ENCODE measurements at places on chromosomes 12 and 14.

DNA sequence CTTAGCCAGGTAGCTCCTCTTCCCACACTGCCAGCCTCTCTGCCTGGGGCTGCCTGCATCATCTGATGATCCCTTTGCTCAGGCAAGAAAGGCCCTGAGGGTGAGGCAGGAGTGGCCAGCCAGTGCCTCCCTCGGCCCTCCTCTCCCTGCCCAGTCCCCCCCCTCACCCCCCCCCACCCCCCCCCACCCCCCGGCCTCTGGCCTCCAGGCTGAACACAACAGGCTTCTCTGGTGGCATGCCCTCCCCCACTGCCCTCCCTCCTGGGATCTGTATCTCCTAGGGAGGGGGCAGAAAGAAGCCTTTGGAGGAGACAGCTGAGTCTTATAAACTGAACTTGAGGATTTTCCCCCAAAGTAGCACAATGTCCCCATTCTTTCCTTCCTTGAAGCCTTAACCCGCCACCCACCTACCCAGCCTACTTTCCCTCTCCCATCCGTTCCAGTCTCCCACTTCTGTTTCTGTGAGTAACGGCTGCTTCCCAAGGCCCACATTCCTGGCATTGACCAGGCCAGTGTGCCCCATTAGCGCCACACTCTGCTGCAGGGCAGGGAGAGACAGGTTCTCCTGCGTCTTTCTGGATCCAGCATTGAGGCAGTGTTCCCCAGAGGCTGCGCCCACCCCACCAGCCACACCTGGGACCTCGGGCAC, 82.1 kb downstream of the B4GALNT3 start:
- no peak for DNase-seq

DNA sequence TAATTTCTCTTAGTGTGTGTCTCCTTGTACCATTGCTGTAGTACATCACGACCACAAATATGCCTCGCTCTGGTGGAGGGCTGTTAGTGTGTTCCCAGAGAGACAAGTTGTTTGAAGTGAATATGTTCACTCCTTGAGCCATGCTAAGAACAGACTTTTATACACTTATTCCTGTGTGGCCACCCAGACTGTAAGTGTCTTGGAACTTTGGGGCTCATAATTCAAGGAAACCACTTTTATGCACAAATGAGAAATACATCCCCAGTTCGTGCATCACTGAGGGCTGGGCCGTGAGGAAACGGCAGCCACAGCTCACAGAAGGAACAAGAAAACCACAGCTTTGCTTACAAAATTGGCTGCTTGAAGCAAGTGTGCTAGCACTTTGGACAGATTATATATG, 362.2 kb upstream of the DDHD1 start:
- no peak for DNase-seq

GRCh38 chr12:2183556-2184541, 131.1 kb downstream of the CACNA1C start:
- no peak for DNase-seq

GRCh38 chr12:30874455-30875321, 51.9 kb upstream of the TSPAN11 start:
- peak; percentile 97 for DNase-seq

GRCh38 chr12:65324551-65324950, 46.1 kb downstream of the MSRB3 start:
- DNase-seq: no peak

DNA sequence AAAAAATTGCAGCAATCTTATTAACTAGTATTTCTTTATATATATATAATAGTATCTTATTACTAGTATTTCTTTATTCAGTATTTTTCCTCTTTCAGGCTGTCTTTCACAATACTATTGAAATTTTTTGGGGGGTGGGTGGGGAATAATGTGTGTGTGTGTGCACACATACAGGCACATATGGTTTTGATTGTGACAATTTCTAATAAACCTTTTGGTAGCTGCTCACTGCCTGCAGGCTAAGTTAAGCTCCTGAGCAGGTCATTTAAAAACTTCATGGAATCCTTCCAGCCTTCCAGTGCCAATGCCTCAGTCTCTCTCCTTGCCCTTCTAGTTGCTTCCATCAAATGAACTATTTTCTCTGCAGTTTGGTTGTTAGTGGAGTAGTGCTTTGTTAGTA, 490.1 kb downstream of the PCNX1 start:
- DNase-seq: no peak

DNA sequence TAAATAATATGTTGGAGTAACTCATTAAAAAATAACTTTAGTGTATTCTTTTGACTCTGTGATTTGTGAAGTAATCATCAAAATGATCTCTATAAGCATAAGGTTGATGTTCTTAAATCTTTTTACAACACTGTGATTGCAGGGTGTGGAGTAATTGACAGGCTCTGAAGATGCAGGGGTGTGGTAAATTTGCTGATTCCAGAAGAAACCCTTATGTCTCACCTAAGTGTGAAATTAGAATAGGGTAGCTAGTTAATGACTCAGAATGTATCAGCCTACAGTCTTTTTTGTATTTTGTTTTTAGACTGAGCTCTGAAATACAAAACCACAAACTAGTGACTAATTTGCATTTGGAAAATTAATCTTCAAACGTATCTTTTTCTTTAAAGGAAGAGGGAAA, 5.9 kb downstream of the PRPF39 start:
- DNase-seq: no peak

- DNase-seq: no peak
Observed at GRCh38 chr12:113469224-113469948, 2.3 kb downstream of the LHX5 start.

DNA sequence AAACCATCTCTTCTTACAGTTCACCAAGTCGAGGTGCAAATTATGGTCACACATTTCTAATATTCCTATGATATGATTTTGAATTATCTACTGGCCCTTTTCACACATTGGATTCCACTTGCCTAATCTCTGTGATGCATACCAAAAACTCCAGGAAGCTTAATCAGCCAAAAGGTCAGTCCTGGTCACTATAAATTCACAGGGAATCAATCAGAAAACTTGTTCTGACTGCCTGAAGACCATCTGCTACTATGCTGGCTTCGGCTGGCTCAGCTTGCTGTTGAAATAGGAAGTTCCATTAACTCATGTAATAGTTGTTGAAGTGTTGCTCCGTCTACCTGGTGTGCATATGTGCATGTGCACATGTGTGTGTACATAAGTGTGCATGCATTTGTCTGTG, 142.8 kb upstream of the FLRT2 start:
- no peak for DNase-seq

DNA sequence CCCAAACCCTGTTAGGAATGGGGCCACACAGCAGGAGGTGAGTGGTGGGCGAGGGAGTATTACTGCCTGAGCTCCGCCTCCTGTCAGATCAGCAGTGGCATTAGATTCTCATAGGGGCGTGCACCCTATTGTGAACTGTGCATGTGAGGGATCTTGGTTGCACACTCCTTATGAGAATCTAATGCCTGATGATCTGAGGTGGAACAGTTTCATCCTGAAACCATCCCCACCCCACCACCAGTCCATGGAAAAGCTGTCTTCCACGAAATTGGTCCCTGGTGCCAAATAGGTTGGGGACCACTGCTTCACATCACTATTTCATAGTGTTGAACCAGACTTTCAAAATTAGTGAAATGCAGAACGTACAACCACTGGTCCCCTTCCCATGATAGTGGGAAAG, 57.9 kb upstream of the BICD1 start:
- DNase-seq: no peak

GRCh38 chr12:79168687-79169086, 304.1 kb downstream of the SYT1 start:
- no peak for DNase-seq

- no peak for DNase-seq
Observed at GRCh38 chr14:65566820-65567522, 154.4 kb downstream of the FUT8 start.

DNA sequence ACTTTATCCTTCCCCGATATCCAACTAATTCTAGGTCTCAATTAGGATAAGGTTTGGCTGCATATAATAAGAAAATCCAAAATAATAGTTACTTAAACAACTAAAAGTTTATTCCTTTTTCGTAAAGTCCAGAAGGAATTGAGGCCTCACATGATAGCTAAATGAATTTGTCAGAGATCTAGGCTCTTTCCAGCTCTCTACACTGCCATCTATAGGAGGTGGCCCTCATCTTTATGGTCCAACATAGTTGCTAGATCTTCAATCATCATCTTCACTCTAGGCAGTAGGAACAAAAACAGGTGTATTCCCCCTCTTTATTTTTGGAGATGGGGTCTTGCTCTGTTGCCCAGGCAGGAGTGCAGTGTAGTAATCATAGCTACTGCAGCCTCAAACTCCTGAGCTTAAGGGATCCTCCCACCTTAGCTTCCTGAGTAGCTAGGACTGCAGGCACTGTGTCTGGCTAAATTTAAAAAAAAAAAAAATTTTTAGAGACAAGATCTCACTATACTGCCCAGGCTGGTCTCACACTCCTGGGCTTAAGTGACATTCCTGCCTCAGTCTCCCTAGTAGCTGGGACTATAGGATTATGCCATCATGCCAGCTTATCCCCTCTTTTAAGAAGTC, 46.5 kb upstream of the SAV1 start:
- DNase-seq: peak; percentile 50

DNA sequence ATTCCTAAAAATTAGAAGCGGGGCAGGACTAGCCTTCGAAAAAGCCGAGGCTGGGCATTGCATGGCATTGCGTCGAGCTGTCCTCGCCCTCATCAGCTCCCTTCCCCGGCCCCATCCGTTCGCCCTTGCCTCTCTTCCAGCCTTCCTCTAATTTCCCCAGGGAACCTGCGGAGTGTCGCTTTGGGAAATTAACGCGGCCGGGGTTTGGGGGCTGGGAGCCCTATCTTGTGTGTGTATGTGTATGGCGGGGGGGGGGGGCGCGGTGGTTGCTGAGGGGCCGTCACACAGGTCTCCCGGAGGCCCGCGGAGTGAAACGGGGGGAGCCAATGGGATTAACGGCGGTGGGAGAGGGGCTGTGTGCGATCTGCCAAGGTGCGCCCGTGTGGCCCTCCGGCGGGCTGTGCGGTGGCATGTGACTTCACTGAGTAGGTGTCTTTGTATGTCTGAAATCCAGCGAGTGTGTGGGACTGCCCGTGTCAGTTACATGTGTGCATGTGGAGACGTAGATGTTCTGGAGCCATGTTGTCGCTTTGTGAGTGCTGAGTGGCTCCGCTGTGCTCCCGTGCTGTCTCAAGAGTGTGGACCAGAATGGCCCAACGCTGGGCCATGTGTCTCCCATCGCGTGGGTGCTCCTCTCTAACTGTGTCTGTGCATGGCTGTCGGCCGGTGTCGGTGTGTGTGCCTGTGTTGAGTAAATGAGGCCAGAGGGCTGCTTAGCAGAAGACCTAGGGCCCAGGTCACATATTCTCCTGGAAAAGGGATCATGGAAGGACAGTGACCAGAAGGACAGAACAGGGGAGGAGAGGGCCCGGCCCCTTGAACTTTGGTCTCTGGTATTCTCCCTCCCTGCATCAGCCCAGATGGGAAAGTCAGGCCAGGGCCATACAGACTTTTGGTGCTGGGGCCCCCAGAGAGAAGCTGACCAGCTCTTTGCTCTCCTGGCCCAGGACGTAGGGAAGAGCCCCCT, 1.5 kb downstream of the PTMS start:
- DNase-seq: peak; percentile 86

GRCh38 chr12:75917715-75918114, 113.9 kb downstream of the PHLDA1 start:
- DNase-seq: no peak

GRCh38 chr12:93011100-93011499, 82.0 kb upstream of the EEA1 start:
- DNase-seq: no peak

GRCh38 chr14:61839507-61839906, 77.3 kb downstream of the SNAPC1 start:
- no peak for DNase-seq

- no peak for DNase-seq
Observed at GRCh38 chr12:11897923-11898322, 172.8 kb upstream of the BCL2L14 start.

DNA sequence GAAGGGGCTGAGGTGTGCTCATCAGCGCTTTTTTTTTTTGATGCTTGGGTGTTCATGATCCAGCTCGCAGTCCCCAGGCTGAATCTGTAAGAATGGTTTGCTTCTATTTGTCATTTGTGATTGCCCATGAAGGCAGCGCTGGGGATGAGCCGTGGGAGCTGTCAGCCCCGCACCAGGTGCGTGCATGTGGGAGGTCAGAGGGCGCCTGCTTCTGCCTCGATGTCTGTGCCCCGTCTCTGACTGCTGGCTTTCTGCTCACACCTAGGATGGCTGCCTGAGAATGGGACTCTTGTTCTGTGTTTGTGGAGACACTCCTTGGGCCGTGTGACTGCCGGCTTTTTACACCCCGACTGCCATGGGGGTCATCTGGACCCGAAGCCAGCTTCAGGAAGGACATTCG, 141.2 kb upstream of the RTL1 start:
- no peak for DNase-seq

GRCh38 chr12:115203701-115204100, 519.7 kb upstream of the TBX3 start:
- no peak for DNase-seq

GRCh38 chr12:83161456-83161855, 474.8 kb downstream of the TMTC2 start:
- no peak for DNase-seq

GRCh38 chr12:80912901-80913770, 24.6 kb downstream of the LIN7A start:
- no peak for DNase-seq

All from DMS53 (cell line).